ENCODE measurements at places on chromosomes 7 and 10. TPM values are rescaled to one million over a fixed set of nuclear protein-coding genes. Genes with fewer than 3 reads are reported as not detected.

ADCYAP1R1 gene
- 1.8 TPM for polyA plus RNA-seq

TPK1 gene
- polyA plus RNA-seq, result 3.2 TPM

ERVW-1 gene
- polyA plus RNA-seq, result not detected

WNT2 gene
- polyA plus RNA-seq, result not detected

CHRM2 gene
- 0.09 TPM for polyA plus RNA-seq

ZNF282 gene
- 7.2 TPM for polyA plus RNA-seq

PSD gene
- polyA plus RNA-seq, result 2.7 TPM

WEE2 gene
- not detected for polyA plus RNA-seq

PTF1A gene
- not detected for polyA plus RNA-seq

SPDYE16 gene
- polyA plus RNA-seq, result 1.1 TPM

IKZF1 gene
- polyA plus RNA-seq, result 0.45 TPM

NUTM2B gene
- not detected for polyA plus RNA-seq

ARPC1A gene
- 246 TPM for polyA plus RNA-seq

TBX20 gene
- polyA plus RNA-seq, result not detected
